NK-92 treated with Interleukin-12 subunit alpha and Interleukin-12 subunit beta, amount 100 ng/mL, for 24 hours (cell line): ENCODE measurements at places on chromosomes 7 and 10.

GRCh38 chr10:123459371-123460091 is 206.6 kb upstream of the GPR26 start:
- DNase-seq = no peak

DNA sequence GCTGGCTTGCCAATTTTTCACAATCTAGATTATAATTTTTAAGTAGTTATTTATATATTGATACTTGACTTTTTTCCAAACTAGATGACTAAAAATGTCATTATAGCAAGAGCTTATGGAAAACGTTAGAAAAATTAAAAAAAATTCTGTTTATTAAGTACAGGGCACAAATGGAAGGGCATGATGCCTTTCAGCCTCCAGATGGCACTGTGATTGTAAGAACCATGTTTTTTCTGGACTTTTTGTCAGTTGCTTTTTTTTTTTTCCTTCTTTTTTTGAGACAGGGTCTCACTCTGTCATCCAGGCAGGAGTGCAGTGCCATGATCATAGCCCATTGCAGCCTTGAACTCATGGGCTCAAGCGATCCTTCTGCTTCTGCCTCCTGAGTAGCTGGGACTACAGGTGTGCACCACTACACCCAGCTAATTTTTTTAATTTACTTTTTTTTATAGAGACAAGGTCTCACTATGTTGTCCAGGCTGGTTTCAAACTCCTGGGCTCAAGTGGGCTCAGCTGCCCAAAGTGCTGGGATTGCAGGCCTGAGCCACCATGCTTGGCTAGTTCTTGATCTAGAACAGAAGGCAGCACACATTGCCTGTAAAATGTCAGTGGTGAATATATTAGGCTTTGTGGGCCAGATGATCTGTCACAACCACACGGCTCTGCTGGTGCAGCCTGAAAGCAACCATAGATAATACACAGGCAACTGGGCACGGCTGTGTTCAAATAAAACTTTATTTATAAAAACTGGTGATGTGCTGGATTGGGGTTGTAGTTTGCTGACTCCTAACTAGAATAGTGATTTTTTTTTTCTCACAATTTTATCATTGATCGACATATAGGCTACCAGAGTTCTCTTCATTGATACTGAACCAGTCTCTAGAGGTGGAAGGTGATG is 27.4 kb downstream of the UCMA start:
- no peak for DNase-seq

DNA sequence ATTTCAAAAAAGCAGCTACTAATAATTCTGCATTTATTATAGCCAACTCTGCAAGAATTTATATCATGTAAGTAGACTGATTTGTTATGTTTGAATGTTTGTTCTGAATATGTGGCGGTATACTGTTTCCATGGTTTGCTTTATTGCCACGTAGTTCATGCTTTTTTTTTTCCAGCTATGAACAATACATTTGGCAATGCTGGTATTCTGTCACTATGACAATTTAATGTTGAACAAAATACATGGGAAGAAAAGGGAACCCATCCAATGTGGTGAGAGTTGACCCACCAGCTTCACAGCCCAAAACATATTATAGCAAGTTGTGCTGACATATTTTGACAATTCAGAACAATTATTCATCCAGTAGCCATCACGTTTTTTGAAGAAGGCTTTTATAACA is 145.6 kb downstream of the CCDC71L start:
- DNase-seq = no peak

DNA sequence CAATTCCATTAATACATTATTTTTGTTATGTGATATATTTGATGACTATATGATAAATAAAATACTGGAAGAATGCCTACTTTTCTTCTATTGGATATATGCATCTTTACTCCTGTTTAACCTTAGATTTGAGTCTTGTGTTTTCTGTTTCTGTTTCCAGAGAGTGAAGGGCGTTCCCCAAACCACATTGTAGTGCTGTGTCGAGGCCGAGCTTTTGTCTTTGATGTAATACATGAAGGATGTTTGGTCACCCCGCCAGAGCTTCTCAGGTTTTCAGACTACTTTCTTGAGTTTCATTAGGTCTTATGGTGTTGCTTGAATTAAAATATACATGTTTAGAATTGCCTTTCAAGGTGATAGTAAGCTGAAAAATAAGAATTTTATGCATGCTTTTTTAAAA is 23.8 kb downstream of the CROT start:
- no peak for DNase-seq

GRCh38 chr10:57119684-57120083 is 758.6 kb upstream of the ZWINT start:
- no peak for DNase-seq

DNA sequence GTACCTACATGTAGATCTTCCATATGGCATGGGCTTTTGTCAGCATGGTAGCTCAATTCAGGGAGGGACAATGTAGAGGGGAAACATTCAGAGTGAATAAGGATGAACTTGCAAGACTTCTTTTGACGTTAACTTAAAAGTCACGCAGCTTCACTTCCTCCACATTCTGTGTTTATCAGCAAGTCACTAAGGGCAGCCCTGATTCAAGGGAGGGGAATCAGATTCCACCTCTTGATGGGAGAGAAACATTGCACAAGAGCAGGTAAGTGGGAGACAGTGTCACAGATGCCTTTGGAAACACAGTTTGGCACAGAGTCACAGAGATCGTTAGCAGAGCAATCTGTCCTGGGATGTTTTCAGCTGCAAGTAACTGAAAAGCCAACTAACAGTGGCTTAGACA is 26.2 kb downstream of the C10orf67 start:
- DNase-seq = no peak

DNA sequence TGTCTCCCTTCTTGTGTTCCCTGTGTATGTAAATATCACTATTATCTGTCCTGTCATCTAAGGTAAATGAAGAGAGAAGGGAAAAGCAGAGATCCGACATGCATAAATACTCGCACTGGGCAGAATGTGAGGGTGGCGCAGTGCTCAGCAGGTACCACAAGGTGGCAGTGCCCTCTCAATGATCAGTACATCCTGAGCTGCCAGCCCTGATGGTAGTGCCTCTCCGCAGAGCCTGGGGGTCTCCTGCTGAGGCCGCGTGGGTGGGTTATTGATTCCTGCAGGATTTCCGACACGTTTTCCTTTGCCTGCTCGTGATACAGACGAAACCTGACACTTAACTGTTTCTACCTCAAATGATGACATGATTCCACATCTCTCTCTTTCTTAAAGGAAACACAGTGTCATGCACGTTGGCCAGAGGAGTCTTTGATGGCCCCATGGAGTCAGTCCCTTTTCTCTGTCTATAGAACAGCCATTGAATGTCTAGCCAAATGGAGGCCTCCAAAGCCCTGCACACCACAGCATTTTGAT is 19.8 kb downstream of the RGR start:
- DNase-seq = peak; percentile 8

DNA sequence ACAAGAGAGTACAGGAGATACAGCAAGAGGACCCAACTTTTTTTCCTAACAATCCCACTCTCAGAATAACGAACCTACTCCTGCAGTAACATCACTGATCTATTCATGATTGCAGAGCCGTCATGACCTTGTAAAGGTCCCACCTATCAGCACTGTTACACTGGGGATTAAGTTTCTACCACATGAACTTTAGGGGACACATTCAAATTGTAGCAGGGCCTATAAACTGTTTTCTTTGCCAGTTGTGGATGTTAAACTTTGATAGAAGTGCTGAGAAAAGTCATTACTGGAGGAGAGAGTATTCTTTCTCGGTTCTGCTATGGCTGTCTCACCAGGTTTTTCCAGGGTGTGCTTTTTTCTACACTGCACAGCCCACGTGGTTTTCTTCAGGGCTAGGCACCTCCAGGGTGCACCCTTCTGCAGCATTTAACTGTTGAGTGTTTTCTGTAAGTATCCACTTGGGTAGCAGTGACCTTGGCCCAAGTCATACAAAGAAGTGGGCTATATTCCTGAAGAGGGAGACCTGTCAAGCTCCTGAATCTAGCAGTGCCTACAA is 131.6 kb upstream of the AHR start:
- no peak for DNase-seq

DNA sequence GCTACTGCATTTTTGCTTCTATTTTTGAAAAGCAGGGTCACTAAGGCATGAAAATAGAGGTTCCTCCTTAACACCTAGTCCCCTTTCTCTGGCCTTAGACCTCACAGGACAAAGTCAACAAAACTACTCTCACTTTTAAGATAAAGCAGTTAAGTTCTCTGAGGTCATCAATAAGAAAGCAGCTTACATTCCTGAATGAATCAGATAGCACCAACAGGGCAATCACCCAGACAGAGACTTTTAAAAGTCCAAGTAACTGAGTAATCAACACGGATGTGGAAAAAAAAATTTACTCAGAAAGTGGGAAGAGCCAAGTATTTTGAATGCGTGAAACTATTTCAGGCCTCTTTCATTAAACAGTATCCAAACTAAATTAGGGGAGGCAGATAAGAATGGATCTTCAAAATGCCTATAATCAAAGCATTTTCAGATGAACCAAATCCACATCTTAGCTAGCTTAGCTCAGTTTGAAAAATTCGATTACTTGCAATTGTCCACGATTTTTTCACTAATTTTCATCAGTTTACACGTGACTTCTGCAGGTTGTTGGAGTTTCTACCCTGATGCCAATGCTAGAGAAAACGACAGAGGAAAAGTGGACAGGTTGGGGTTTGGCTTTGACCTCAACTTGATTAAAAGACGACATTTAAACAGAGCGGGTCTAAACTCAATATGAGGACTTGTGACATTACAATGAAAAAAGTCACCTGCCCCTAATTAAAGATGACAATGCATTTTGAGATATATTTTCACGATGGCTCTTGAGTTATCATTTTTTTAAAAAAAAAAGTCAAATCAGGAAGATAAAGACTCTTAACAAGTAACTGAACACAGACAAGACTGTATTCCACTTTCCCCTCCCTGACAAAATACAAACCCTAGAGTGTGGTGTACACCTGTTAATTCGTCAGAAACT is 1.6 kb downstream of the BEND7 start:
- DNase-seq = no peak

GRCh38 chr10:37712489-37713131 is 144.8 kb downstream of the ZNF248 start:
- DNase-seq = no peak

DNA sequence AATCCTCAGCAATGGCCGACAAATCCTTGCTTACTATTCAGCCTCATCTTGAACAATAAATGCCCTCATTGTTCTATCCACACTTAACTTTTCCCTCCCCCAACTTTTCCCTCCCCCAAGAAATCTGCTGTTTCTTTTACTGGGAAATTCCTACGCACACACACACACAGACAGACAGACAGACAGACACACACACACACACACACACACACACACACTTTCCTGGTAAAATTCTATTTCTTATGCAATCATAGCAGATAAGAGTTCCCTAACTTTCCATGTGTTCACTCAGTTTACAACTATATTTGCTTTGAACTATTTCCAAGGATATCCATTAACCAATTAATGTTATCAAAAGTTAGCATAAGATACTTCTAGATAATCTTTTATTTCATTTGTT is 52.9 kb downstream of the RELN start:
- no peak for DNase-seq

DNA sequence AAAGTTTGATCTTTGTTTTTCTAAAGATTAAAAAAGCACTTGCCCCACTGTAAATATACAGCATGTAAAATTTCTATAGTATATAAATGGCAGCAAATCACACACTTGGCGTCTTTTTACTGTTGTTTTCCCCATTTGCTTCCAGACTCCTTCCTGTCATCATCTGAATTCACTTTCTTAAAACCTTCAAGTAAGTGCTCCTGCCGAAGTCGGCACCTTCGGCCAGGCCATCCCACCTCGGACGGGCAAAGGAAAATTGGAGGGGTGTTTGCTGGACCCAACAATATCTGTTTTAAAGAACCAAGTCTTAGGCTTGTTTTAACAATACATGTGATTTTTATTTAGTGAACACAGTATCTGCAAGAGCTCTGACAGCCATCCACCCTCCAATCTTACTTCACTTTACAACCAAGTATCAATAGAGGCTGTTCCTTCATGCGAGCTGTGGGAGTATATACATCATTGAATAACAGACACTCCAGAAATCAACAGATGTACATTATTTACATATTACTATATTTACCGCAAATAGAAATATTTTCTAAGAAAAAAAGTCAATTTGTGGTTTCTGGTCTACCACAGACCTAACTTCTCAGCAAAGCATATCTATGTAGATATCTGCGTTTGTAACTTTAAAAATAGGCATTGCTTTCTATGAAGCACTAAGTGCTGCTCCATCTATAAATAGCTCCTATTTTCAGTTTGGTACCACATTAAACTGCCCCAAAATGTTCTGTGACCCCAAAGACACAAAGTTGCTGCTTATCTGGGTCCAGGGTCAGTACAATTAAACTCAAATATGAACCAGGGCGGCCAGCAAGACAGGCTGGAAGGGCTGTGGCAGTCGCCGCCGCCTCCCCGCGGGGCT is 110.7 kb downstream of the CYTH3 start:
- no peak for DNase-seq

GRCh38 chr7:24732646-24733413 is 24.4 kb downstream of the GSDME start:
- DNase-seq = no peak

DNA sequence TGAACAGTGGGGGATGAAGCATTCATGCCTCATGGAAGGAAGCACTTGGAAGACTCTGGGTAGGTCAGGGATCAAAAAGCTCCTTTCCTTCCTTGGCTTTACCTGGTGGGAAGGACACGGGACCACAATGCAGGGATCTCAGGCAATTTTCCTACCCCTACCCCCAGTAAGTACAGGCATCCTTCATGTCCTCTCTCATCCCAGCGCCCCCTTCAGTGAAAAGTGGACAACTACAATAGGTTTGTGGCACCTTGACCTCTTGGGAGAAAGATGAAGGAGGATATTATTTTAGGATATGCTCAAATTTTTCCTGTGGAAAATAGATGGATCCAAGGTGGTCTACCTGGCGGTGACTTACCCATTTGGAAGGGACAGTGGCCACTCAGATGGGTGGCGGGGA is 16.5 kb downstream of the AFAP1L2 start:
- DNase-seq = no peak

DNA sequence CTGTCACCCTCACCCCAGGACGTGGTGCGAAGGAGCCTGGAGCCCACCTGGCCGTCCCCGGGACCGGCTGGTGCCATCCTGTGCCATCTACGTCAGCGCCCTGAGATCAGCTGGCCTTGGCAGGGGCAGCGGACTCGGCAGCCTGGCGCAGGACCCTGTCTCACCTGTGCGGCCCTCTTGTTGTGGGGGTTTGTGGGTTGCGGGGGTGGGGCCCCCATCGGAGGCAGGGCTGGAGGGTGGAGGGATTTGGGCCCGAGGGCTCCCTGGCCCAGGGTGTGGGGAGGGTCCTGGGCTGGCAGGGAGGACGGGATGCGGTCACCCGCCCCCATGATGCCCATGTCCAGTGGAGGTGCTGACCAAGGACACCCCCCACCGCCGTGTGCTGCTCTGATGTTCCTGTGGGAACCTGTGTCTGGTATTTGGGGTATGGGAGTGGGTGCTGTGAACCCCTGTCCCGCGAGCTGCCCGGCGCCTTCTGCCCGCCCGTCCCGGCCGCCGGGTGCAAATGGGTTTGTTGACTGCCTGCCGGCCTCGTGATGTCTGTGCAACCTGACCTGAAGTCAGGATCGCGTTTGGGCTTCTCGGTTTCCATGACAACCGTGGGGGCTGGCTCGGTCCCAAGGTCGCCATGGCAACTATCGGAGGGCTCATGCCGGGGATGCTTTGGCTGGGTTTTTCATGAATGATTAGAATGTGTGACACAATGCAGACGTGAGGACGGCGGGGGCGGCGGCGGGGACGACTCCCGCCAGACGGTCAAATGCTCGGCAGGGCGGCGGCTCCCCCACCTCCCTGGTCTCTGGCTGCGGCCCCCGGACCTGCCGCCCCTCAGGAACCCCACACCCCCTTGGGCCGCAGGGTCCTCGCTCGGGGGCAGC is 7.3 kb downstream of the MAFK start:
- DNase-seq = no peak
